Activated naive CD4-positive, alpha-beta T cell treated with anti-CD3 and anti-CD28 coated beads, Interleukin-2, amount 50 U/mL, for 72 hours (primary cell): ENCODE measurements at places on chromosomes 4 and X.

DNA sequence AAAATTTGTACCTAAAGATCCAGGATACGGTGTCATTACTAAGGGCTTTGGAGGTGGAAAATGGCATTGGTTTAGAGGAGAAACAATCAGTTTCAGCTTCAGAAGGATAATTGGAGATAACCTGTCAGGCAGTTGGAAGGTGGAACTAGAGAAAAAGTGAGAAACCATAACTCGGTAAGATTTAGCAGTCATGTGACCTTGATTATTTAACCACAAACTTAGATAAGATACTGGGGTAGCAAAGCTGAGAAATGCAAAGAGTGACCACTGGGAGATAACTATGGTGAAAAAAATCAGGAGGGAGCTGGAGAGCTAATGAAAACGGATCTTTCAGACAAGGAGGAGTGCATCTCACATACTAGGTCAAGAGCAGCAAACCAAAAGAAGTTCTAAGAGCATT, 58.3 kb upstream of the SMARCA5 start:
- no peak for DNase-seq

DNA sequence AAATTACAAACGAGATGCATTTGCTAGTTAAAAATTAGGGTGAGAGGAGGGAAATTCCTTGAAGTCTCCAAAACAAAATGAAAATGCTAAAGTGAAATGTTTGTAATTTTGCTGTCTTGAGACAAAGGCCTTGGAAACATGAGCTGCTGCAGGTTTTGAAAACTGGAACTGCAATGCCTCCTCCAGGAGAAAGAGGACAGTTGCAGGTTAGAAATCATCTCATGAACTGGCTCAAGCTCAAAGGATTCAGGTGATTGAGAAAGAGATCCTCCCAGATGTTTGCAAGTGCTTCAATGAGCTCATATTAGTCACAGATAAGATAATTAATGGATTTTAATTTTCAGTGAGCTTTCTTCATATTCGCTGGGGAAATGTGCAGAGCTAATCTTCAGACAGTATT, 32.4 kb downstream of the SMPX start:
- no peak for DNase-seq

- DNase-seq = no peak
Observed at GRCh38 chrX:150779385-150779784, 86.2 kb downstream of the MTMR1 start.

GRCh38 chr4:22268350-22269025, 247.4 kb downstream of the ADGRA3 start:
- no peak for DNase-seq

DNA sequence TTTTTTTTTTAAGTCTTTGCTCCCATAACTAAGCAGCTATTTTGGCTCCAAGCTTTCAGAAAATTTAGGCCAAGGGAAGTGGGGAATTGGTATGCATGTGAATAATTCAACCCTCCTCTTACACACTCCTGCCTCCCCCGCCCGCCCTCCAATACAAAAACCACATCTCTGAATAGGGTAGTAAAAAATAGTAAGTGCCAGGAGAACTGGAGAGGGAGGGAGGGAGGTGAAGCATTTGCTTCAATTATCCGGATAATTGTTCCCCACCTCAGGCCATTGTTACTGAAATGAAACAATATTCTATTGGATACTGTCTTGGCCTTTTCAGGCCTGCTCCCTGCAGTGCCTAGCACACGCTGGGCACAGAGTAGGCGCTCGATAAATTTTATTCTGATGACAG, 5.5 kb upstream of the GSX2 start:
- no peak for DNase-seq

- no peak for DNase-seq
Observed at GRCh38 chr4:48939785-48940184, 33.2 kb upstream of the OCIAD2 start.

- no peak for DNase-seq
Observed at GRCh38 chrX:68669871-68670270, 22.4 kb downstream of the STARD8 start.

- DNase-seq = no peak
Observed at GRCh38 chr4:158253350-158253980, 43.2 kb downstream of the TMEM144 start.

DNA sequence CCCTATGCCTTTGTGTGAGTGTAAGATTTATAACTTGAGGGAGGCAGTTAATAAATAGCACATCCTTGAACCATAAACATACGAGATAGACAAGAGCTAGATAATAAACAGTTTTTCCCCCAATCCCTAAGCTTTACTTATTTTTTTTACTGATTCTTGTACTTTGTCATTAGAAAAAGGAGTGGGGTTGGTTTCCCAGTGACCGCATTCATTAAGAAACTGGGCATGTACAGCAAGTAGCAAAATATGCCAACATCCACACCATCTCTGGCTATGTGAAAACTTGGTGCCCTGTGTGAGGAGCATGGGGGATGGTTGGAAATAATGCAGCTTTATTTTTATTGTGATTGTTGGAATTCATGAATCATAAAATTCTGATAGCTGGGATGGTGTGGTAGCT, 176.2 kb downstream of the CBR4 start:
- DNase-seq = no peak

DNA sequence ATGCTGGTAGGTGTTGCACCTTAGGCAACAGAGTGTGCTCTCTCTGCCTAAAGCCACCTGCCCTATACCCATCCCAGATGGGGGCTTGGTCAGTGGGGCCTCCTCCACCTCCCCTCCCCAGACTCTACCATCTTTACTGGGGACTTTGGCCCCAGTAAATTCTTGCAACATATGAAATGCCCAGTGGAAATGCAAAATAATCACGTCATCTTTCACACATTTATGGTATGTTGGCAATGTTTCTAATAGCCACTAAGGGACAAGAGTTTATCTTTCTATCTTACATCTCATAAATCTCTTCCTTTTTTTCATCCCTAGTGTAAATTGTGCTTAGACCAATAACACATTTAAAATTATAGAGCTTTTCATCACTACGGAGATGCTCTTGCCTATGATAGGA, 103.0 kb upstream of the MAML3 start:
- no peak for DNase-seq

- DNase-seq = no peak
Observed at GRCh38 chrX:115017455-115017854, at the start of gene IL13RA2. Gene IL13RA2 (minus strand): TSS chrX:115017616. CDS start chrX:115017269, 347 bp downstream.
